ENCODE measurements at places on chromosomes 1 and 21. TPM values are rescaled to one million over a fixed set of nuclear protein-coding genes. Genes with fewer than 3 reads are reported as not detected.

DNA sequence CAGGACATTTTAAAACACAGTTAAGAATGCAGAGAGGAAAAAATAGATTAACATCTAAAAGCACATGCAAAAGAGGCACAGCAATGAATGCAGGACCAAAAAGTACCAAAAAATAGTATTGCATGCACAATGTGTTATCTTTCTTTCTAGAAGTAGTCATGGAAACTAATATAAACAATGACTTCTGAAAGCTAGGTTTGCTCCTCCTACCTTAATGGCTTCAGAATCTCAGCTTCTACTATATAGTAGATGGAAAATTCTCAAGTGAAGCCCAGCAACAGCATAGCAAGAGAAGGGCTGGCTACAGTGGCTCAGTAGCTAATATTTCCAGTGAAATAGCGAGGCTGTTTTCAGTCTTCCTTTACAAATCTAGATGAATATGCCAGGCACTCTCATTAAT lies 125.1 kb downstream of the CRB1 start:
- no peak for DNase-seq

GRCh38 chr1:178037510-178038253 lies 56.2 kb upstream of the RASAL2 start:
- DNase-seq = peak; percentile 93

GRCh38 chr1:31581821-31582810 lies 5.8 kb downstream of the TINAGL1 start:
- no peak for DNase-seq

DNA sequence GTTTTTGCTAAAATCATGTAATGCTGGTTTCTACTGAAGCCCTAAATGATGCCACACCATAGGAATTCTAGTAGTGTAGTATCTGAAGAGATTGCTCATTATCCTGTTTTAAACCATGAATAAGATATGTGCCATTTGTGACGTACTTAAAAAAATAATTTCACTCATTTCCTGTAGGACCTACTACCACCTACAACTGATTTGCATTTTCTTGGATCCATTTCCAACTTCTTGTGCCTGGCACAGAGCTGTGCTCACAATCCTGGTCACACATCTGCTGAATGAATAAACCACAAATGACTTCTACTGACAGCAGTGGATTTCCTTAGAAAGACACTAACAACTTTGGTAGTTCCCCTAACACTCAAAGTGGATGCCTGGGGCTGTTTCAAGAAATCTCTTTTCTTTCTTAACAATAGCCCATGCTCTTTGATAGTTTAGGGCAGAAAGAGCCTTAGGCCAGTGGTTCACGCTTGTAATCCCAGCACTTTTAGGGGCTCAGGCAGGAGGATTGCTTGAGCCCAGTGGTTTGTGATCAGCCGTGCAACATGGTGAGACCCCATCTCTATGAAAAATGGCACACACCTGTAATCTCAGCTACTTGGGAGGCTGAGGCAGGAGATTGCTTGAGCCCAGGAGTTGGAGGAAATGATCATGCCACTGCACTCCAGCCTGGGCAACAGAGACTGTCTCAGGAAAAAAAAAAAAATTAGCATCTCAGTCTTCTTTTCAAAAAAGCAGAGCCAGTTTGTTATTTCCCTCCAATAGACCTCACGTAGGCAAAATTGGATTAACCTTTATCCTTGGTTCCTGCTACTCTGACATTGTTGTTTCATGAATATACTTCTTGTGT lies 13.0 kb upstream of the BATF3 start:
- DNase-seq = no peak

Gene SPRR1A
- total RNA-seq = not detected

- DNase-seq = no peak
Measured at GRCh38 chr1:247456021-247456420, 1.9 kb downstream of the OR2B11 start.

Measured in body of pancreas (tissue), 4 donors.